CD8-positive, alpha-beta memory T cell (primary cell): ENCODE measurements at places on chromosomes 16 and 17.

DNA sequence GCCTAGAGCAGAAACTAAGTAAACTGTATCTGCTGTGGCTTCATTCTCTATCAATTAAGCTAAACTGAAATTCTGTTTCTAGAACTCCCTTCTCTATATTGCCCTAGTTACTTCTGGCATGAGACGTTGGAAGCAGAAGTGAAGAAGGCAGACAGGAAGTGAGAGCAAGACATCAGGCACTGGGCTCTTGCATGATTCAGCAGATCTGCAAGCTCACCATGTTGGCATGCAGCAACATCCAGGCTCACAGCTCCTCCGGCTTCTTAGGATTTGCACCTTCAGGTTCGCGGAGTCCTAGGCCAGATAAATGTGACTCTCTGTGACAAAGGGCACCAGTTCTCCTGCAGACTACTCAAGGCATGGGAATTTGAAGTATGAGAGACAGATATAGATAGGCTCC is 148.3 kb downstream of the CDH8 start:
- no peak for DNase-seq

GRCh38 chr17:27878776-27879562 is 14.2 kb downstream of the LYRM9 start:
- DNase-seq = peak; percentile 46

DNA sequence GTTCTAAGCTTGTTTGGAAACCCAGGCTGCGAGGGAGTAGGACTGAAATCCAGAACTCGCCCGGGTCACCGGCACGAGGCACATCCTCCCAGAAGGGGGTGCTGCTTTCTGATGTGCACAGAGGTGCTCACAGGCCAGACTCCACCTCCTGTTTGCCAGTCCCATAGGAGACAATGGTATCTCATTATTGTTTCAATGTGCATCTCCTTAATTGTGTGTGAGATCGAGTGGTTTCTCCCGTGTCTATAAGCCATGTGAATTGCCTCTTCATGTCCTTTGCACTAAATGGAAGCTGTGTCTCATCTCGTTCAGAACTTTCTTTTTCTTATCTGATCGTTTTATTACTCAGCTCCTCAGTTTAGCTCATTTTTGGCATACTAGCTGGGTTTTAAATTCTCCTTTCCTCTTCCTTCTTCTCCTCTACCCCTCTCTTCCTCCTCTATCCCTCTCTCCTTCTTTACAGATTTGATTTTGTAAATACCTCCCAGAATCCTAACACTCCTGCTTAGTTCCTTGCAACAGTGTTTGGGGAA is 32.1 kb upstream of the PRKCB start:
- peak; percentile 81 for DNase-seq

GRCh38 chr16:72425571-72426341 is 253.8 kb upstream of the PMFBP1 start:
- DNase-seq = no peak

DNA sequence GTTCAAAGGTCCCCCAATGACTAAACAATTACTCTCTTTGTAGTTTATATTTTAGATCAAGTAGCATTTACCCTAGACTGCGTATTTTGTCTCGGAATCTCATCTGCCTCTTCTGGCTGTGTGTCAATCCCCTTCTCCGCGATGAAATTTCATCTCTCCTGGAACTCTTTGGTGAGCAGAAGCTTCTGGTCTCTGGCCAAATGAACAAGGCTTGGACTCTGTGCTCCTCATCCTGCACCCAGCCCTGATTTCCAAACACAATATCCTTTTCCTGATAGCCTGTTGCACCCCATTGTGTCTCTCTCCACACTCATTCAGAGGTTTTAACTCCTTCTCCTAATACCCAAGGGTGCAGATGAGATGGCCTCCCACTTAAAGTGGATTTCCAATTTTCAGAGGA is 609.4 kb upstream of the CDH5 start:
- DNase-seq = no peak

- DNase-seq = no peak
Observed at GRCh38 chr17:2083613-2084035, 28.7 kb downstream of the HIC1 start.

GRCh38 chr16:79099716-79100115 is 500.8 kb downstream of the MAF start:
- no peak for DNase-seq

- DNase-seq = no peak
Observed at GRCh38 chr16:24428756-24429155, 110.6 kb upstream of the RBBP6 start.

DNA sequence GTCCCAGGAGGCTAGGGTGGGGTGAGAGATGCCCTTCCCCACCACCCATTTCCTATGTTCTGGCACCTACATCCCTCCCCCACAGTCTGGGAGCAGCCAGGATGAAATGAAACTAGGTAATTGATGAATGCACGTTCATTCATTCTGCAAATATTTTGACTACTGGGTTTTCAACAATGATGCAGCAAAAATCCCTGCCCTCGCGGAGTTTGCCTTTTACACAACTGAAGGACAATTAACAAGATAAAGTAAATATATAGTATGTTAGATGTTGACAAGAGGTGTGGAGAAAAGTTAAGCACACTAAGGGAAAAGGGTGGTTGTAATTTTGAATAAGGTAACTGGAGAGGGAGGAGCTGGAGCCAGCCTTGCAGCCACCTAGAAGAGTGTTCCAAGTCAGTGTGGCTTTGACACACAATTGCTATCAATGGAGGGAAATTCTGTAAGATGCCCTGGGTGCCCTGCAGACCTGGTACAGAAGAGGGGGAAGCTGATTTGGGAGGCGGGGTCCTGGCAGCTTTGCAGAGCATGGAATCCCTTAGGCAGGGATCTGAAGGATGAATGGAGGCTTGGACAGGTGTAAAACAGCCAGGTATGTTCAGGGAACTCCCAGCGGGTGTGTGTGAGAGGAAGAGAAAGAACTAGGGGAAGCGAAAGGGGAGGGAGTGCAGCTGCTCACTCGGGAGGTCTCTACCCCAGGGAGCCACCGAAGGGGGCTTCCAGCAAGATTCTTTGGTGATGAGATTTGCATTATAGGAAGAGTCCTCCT is 2.5 kb downstream of the TMEM92 start:
- no peak for DNase-seq

GRCh38 chr17:32917081-32917480 is 10.9 kb upstream of the TMEM98 start:
- no peak for DNase-seq

GRCh38 chr16:10318798-10319500 is 66.9 kb upstream of the ATF7IP2 start:
- no peak for DNase-seq

DNA sequence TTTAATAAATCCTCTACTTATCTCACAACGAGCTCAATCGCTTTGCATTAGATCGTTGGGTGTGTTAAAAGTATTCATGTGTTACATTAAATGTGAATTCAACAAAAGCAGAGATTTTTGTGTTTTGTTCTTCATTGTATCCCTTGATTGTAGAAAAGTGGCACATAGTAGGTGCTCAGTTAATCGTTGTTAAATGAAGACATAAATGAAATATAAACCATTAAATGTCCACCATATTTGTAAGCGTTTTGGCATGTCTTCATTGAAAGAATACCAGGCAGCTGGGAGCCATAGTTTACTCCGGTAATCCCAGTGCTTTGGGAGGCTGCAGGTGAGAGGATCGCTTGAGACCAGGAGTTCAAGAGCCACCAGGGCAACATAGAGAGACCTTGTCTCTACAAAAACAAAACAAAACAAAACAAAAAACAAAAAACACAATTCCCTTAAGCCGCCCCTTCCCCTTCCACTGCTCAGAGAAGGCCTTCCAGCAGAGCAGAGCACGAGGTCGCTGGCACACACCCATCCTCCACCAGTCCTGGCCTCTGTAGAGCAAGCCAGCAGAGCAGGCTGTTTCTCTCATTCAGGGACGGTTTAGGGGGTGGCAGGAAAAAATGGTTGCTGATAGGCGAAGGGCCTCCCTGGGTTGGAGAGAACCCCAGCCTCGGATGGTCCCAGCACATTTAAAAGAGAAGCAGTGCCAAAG is 673 bp upstream of the CHD9 start:
- DNase-seq = no peak

- peak; percentile 61 for DNase-seq
Observed at GRCh38 chr16:17369421-17370222, 101.1 kb downstream of the XYLT1 start.

- no peak for DNase-seq
Observed at GRCh38 chr16:65318138-65318537, 196.3 kb upstream of the CDH11 start.

DNA sequence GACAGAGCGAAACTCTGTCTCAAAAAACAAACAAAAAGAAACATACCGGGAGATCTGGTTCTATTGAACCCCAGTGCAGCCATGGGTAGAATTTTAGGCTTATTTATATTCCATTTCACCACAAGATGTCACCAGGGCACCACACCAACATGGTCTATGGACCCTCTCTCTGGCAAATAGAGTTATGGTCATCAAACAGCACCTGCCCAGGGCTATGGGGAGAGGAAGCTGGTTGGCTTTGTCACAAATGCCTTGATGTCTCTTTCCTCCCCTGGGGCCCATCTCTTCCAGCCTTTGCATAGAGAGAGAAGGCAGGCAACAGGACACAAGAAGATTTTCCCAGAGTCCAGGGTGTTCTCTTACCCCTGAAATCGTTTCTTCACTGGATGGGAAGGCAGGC is 128.4 kb downstream of the WWOX start:
- no peak for DNase-seq

DNA sequence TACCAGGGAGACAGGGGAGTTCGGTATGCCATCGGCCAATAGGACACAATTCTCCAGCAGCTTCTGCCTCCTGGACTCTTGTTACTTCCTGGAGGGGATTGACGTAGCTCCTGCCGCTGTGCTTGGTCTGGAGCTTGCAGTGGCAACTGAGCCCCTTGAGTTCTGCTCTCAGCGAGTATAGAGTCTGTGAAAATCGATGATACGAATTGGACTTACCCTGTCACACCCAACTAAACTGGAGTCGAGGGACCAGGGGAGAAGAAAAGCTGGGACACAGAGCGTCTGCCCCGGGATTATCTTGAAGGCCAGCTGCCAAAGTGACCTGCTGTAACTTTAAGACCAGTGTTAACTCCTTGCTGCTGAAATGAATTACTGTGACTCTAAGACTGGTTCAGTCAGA is 22.2 kb downstream of the SEC14L1 start:
- DNase-seq = no peak

- no peak for DNase-seq
Observed at GRCh38 chr17:4247971-4248388, 15.8 kb downstream of the ANKFY1 start.

- DNase-seq = no peak
Observed at GRCh38 chr16:15808071-15808470, 48.8 kb downstream of the MYH11 start.

- DNase-seq = no peak
Observed at GRCh38 chr17:56936697-56937322, 23.0 kb upstream of the TRIM25 start.
